ENCODE measurements at places on chromosomes 7 and 10.

GRCh38 chr7:65382452-65382851 lies 8.8 kb downstream of the ZNF92 start:
- DNase-seq = no peak

DNA sequence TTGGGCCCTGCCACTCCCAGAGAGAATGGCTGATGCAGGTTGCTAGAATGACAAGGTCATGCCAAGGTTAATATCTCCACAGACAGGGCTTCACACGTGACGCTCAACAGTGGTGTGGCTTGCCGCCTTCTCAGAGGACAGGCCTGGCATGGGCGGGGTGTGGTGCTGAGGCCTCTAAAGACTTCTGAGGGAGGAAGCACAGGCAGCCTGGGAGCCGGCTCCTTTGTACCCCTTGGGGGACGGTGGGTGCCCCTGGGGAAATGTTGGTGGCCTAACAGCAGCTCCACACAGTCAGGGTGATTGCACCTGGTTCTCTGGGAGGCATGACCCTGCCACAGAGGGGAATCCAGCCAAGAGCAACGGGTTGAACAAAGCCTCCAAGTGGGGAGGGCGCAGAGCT lies 115.1 kb downstream of the PKD1L1 start:
- no peak for DNase-seq

DNA sequence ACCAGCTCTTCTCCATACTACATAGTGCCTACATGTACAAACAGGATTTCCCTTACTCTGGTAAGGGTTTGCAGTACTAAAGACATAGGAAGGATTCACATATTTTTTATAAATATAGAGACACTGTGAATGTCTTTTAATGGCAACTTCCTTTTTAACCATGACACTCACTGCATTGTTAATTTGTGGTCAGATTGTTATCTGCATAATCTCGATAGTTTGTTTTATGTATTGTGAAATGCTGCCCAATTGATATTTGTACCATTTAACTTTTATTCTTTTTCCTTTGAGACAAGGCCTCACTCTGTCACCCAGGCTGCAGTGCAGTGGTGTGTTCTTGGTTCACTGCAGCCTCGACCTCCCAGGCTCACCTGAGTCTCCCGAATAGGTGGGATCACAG lies 39.7 kb downstream of the SP8 start:
- no peak for DNase-seq

- no peak for DNase-seq
Observed at GRCh38 chr10:66151346-66151745, 774.5 kb upstream of the LRRTM3 start.

GRCh38 chr7:77759294-77759889 lies 38.8 kb downstream of the TMEM60 start:
- DNase-seq = peak; percentile 81

- no peak for DNase-seq
Observed at GRCh38 chr7:107384025-107384424, 85.8 kb upstream of the GPR22 start.

GRCh38 chr7:16688249-16688648 lies 42.3 kb downstream of the BZW2 start:
- DNase-seq = peak; percentile 29

DNA sequence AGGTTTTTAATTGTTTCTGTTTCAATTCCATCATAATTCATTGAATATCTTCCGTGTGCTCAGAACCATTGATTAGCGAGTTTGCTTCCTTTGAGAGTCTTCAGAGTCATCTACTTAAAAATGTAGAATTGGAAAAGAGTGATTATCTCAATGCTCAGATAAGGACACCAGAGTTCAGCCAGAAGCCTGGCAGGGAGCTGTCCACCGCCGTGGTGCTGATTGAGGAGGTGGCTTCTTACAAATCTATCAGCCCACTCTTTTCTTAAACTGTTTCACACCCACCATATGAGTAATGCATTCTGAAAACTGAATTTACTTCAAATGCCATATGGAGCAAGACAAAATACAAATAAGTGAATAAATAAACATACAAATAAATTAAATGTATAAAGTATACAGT lies 79.3 kb downstream of the INSYN2A start:
- peak; percentile 66 for DNase-seq

GRCh38 chr7:27183682-27184336 lies 1.2 kb downstream of the HOXA11 start:
- DNase-seq = peak; percentile 50

DNA sequence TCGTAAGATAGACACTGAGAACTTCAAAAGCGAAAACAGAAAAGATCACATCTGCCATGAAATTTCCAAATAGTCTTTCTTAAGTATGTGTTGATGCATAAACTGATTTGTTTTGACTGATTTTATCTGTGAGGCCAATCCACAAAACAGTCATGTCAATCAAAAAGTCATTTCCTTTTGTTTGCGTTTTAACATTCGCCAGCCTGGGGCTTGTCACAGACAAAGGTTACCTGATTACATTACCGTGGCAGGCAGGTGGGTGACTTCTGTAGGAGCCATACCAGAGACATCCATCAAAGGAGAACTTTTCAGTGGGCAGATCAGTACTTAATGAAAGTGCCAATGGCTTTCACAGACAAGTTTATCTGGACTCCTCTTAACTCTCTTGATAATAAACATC lies 45.5 kb upstream of the BET1 start:
- no peak for DNase-seq

GRCh38 chr7:116212869-116213268 lies 2.5 kb downstream of the TES start:
- DNase-seq = no peak

DNA sequence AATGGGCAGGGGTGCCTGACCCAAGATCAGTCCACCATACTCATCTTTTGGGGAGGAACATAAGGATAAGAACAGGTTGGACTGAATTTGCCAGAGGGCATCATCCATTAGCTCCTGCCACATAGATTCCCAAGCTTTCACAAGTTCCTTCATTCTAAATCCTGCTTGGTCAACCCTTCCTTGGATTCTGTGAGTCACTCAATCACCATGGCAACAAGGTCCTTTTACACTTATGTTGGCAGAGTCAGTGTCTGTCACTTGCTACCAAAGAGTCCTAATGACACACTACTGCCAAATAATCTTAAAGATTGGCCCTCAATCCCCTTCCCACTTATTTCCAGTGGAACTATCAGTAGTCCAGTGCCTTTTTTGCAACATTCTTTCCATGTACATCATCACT lies 5.0 kb upstream of the LGI1 start:
- peak; percentile 20 for DNase-seq

GRCh38 chr7:47540387-47541350 lies 41.2 kb downstream of the TNS3 start:
- no peak for DNase-seq

GRCh38 chr7:47327346-47327697 lies 254.6 kb downstream of the TNS3 start:
- DNase-seq = no peak

DNA sequence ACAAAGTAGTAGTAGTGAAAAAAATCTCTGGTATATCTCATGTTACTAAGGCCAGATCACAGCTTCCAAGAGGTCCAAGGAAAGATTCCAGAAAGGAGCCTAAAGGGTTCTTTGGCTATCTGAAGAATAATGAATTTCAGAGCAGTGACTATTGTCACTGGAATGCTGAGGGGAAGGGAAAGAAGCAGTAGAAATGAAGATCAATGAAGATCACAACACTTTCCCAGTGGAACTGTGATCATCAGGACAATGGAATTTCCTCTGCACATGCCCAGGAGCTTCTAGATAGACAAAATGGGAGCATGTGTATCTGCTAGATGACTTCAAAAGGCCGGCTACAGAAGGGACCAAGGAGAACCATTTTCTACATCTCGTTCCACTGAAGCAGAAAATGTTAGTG lies 219.5 kb upstream of the PHYHIPL start:
- DNase-seq = no peak

GRCh38 chr10:93293999-93294398 lies 188.1 kb downstream of the MYOF start:
- peak; percentile 25 for DNase-seq

- no peak for DNase-seq
Observed at GRCh38 chr10:11754620-11755019, 12.4 kb downstream of the ECHDC3 start.

DNA sequence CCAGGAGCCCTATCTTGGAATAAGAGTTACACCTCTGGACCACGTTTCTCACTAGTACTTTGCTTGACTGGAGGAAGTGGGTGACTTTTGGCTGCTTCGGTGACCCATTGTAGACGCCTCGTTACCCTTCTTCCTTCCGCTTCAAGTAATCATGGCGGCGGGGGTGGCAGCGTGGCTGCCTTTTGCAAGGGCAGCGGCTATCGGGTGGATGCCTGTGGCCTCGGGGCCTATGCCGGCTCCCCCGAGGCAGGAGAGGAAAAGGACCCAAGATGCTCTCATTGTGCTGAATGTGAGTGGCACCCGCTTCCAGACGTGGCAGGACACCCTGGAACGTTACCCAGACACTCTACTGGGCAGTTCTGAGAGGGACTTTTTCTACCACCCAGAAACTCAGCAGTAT lies 1.5 kb downstream of the KCND2 start:
- DNase-seq = no peak

DNA sequence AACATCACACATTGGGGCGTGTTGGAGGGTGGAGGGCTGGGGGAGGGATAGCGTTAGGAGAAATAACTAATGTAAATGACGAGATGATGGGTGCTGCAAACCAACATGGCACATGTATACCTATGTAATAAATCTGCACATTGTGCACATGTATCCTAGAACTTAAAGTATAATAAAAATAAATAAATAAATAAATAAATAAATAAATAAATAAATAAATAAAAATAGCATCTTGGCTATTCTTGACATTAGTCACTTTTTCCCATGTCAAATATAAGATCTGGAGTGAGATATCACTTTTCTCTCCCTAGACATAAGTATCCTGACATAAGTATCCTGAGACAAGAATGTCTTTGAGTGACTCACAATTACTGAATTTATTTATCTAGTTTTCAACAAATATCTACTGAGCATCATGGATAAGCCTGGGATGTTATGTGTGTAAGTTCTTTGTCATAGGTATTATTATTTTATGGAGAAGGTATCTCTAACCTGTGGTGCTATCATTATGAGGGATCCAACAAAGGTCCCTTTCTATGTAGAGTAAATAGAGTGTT lies 691.3 kb downstream of the SORCS1 start:
- DNase-seq = no peak

- no peak for DNase-seq
Observed at GRCh38 chr7:111077001-111077400, 13.9 kb upstream of the LRRN3 start.

DNA sequence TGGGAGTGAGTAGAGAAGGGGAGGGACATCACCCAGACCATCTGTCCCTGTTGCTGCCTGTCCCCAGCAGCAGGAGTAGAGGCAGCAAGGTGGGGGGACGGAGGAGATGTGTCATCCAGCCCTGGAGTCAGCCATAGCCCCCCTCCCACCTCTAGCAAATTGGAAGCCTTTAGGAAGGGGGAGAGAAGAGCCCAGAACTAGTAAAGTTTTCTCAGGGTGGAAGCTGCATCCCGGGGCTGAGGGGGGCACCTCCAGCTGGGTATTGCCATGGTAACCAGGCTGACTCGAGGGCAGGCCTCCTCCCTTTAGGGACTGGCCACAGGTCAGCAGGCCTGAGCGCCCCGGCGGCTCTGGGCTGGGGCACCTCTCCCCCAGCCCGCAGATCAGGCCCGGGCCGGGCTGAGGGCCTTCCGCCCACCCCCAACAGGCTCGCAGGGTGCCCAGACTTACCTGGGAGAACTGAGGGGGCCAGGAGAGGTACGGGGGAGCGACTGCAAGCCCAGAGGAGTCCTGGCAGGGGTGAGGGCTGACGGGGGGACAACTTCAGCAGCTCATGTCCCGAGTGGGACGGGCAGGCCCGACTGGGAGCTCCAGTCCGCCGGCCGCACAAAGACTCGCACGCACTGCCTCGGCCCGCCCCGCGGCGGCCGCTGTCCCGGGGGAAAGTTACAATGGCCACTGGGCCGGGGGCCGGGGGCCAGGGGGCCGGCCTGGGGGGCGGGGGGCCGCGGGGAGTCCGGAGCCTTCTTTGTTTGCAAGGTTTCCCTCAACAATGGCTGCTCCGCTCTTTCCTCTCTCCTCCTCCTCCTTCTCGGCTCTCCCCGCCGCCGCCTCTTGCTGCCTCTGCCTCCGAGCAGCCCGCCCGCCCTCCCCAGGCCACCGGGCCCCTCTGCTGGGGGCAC lies 6.0 kb downstream of the LDB1 start:
- DNase-seq = peak; percentile 25

DNA sequence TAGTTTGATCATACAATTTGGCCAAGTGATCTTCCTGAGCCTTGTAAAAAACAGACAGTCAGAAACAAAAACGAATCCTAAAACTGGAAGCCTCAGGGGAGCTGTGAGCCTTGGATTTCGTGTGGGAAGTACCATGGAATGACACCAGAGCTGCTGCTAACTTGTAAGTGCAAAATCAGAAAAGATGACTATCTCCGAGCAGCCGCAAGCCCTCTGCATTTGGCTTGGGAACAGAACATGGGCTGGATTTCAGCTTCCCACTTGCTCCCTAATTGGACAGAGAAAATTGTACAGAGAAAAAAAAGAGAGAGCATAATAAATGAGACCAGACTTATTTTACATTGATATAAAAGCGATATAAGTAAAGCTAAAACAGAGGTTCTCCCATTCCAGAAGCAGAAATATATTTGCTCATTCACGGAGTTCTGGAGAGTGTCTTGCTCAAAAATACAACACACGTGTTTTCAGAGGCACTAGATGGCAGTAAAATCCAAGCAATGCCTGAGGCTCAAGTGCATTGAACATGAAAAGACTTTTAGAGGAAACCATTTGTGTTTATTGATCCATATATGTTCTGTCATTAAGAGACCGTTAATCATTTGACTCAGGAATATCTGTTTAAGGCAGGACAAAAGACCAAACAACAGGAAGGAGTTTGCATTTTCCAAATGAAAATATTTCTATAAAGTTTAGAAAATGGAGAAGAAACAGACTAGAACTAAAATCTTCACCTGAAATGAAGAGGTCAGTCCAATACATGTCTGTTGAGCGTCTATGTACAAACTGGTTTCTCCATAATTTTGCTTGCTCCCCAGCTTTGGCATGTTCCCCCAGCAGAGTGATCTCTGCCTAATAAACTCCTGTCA lies 78.3 kb upstream of the SLC26A5 start:
- peak; percentile 64 for DNase-seq

GRCh38 chr7:138212314-138212713 lies 136.1 kb downstream of the AKR1D1 start:
- DNase-seq = no peak

DNA sequence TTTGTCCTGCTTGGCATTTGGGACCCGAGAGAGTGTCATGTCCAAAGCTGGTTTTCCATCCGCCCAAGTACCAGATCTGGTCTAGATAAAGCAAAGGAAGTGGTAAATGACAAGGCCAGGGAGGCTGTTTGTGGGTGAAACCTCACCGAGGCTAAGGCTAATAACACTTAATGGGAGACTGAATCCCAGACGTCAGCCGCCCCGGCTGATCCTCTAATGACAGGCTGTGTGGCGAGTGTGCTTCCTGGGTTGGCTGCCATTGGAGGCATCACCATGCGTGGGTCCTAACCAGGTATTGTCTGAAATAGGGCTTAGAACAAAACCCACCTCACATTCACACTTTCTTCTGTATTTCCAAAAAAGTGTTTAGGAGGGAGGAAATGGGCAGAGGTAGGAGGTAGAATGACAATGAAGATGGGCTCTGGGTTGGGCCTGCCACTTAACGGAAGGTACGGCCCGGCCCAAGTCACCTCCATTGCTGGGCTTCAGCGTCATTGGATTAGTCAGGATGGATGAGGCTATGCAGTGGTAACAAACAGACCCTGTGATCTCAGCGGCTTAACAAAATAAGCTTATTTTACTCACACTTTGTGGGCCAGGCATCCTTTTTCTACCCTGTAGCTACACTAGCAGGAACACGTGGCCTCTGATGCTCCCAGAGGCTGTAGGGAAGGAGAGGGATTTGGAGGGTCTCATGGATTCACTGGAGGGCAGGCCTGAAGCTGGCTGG lies 59.7 kb downstream of the PROSER2 start:
- no peak for DNase-seq

GRCh38 chr10:4011136-4011812 lies 226.3 kb upstream of the KLF6 start:
- no peak for DNase-seq
